ENCODE measurements at places on chromosomes 4 and X. TPM values are rescaled to one million over a fixed set of nuclear protein-coding genes. Genes with fewer than 3 reads are reported as not detected.

Gene AFP
- total RNA-seq = not detected

- no peak overlapping the region for H3K4me3 ChIP-seq
- DNase-seq = no peak
- H3K27me3 ChIP-seq = peaks cover 30% of the 10 kb centered on the region
- no peak overlapping the region for H3K27ac ChIP-seq
- peaks cover 6% of the 10 kb centered on the region for H3K36me3 ChIP-seq
Observed at GRCh38 chr4:78940752-78941151, 1.5 kb upstream of the PAQR3 start.

Gene TCEAL7
- not detected for total RNA-seq

GRCh38 chr4:92328095-92328494, 24.3 kb downstream of the GRID2 start:
- no peaks in the 10 kb centered on the region for H3K27me3 ChIP-seq
- no peaks in the 10 kb centered on the region for H3K4me1 ChIP-seq
- no peak overlapping the region for H3K27ac ChIP-seq
- DNase-seq = no peak
- H3K4me3 ChIP-seq = no peak overlapping the region
- no peaks in the 10 kb centered on the region for H3K36me3 ChIP-seq

DNA sequence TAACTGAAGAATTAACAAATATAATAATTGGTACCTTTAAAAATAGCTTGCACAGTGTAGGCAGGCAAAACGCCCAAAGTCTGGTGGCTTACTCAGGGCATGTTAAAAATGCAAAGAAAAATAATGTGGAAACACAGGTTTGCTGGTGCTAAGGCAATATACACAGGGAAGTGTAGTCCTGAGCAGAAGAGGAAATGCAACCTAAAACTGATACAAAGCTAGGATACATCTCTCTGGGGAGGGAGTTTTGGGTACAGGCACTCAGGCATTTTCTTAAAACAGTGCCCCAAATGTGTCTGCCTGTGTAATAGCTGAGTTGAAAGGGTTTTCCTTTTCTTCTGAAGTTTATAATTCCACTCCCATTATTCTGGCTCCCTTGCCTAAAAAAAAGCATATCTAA, 47.4 kb downstream of the TMPRSS11E start:
- no peak overlapping the region for H3K27ac ChIP-seq
- peaks cover 5% of the 10 kb centered on the region for H3K4me1 ChIP-seq
- H3K36me3 ChIP-seq = no peaks in the 10 kb centered on the region
- no peak overlapping the region for H3K4me3 ChIP-seq

Gene GAGE13
- total RNA-seq = not detected

DNA sequence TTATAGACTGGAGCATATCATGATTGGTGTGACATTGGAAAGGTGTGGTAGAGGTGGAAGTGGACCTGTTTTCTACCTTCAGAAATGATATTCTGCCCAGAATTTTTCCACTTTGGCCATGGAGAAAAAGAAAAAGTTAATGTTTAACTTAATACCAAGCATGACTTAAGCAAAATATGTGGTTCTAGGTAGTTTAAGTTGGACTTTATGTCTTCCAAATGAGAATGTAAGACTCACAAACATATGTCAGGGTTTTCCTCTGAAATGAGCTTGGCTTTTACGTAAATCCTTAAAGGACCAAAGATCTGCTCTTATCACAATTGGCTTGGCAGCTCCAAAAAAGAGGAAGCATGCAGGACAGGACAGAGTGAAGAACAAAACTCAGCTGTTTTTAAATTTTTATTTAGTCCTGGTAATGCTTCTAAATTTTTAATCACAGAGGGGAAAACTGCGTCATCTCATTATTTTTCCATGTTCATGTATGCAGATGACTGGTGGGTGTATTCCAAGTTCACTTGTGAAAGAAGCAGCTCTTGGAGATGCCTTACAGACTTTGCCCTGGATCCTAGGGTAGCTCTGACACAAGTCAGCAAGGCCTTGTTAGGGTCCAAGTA, 98.2 kb downstream of the ANK2 start:
- no peak overlapping the region for H3K27ac ChIP-seq
- no peak overlapping the region for H3K4me3 ChIP-seq
- peaks cover 6% of the 10 kb centered on the region for H3K27me3 ChIP-seq
- H3K36me3 ChIP-seq = no peaks in the 10 kb centered on the region

DNA sequence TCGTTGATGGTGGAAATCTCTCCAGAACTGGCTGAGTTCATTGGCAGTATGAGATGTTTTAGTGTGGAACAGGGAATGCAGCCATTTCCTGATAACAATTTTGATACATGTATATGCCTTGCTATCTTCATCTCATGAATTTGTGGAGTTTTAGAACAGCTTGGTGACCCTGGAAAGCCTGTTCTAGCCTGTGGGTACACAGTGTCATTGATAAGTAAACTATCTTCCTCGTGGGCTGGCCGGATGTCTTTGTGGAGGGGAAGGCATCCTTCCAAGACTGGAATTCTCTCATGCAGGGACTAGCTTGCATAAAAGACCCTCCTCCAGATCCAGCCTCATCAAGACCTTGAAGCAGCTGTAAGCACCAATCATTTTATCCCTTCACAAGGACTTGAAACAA, 40.2 kb upstream of the NUDT10 start:
- no peaks in the 10 kb centered on the region for H3K27me3 ChIP-seq
- no peak for DNase-seq
- no peaks in the 10 kb centered on the region for H3K36me3 ChIP-seq

Gene ZIC3
- total RNA-seq = not detected

Gene LAMP2
- 59.5 TPM for total RNA-seq

- H3K27ac ChIP-seq = no peak overlapping the region
- H3K4me1 ChIP-seq = peaks cover 26% of the 10 kb centered on the region
- no peaks in the 10 kb centered on the region for H3K27me3 ChIP-seq
- no peak overlapping the region for H3K4me3 ChIP-seq
- peaks cover 3% of the 10 kb centered on the region for H3K36me3 ChIP-seq
- no peak for DNase-seq
Observed at GRCh38 chr4:184306470-184306869, 88.8 kb upstream of the ENPP6 start.

DNA sequence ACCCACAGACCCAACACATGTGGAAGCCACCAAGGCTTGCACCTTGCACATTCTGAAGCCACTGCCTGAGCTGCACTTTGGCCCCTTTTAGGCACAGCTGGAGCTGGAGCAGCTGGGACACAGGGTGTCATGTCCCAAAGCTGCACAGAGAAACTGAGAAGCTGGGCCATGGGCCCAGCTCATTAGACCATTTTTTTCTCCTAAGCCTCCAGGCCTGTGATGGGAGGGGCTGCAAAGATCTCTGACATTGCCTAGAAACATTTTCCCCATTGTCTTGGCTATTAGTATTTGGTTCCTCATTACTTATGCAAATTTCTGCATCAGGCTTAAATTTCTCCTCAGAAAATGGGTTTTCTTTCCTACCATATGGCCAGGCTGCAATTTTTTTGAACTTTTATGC, 447.4 kb upstream of the HS3ST1 start:
- H3K27ac ChIP-seq = no peak overlapping the region
- H3K4me1 ChIP-seq = no peaks in the 10 kb centered on the region
- H3K27me3 ChIP-seq = no peaks in the 10 kb centered on the region
- no peak overlapping the region for H3K4me3 ChIP-seq
- DNase-seq = no peak
- H3K36me3 ChIP-seq = no peaks in the 10 kb centered on the region

- no peaks in the 10 kb centered on the region for H3K4me1 ChIP-seq
- no peaks in the 10 kb centered on the region for H3K36me3 ChIP-seq
- no peak overlapping the region for H3K27ac ChIP-seq
- DNase-seq = no peak
Observed at GRCh38 chr4:96895826-96896225, 1055.9 kb downstream of the PDHA2 start.

GRCh38 chr4:15260758-15261157, 167.1 kb upstream of the C1QTNF7 start:
- peaks cover 2% of the 10 kb centered on the region for H3K27me3 ChIP-seq
- H3K4me1 ChIP-seq = no peaks in the 10 kb centered on the region
- no peak overlapping the region for H3K4me3 ChIP-seq
- H3K27ac ChIP-seq = no peak overlapping the region
- DNase-seq = no peak

GRCh38 chr4:53005149-53005546, 143.0 kb downstream of the RASL11B start:
- H3K4me3 ChIP-seq = no peak overlapping the region
- no peaks in the 10 kb centered on the region for H3K27me3 ChIP-seq
- H3K36me3 ChIP-seq = peaks cover 3% of the 10 kb centered on the region
- no peak for DNase-seq
- H3K27ac ChIP-seq = no peak overlapping the region
- H3K4me1 ChIP-seq = peaks cover 7% of the 10 kb centered on the region

Gene EDA2R
- total RNA-seq = 3.6 TPM

Gene TMSB15B
- 6.3 TPM for total RNA-seq

DNA sequence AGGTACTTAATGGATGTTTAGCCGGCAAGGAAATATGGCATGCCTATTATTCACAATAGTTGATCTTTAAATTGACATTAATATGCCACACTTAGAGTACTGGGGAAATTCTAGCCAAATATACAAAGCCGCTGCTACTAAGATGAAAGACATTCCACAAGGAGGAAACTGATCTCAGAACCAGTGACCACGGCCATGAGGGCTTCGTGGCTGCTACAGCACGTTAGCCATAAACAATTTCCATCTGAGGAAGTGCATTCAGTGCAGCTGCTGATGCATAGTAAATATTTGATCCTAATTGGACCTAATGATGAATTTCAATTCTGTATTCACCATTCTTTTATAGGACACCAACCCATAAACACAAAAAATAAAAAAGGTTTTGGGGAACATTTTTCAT, 59.1 kb downstream of the SORBS2 start:
- H3K27me3 ChIP-seq = peaks cover 5% of the 10 kb centered on the region
- H3K4me1 ChIP-seq = no peaks in the 10 kb centered on the region
- no peak overlapping the region for H3K27ac ChIP-seq
- no peak overlapping the region for H3K4me3 ChIP-seq

Gene GAGE2A
- total RNA-seq = not detected

Gene FAM156B
- total RNA-seq = 15.7 TPM

DNA sequence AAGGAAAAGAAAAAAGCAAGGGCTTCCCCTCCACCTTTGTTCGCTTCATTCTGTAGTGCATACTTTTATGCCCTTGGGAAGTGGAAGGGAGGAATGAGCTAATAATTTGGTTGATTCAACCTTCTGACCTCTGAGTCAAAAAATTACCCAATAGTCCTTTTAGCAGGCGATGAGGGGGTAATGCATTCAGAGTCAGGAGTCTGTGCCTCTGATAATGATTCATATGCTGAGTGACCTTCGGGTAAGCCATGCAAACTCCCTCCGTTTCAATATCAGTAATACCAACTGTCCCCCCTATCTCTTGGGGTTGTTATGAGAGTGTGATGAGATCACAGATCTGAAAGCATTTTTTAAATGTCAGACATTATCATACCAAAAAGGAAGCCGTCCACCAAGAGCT, 41.6 kb upstream of the ACSL4 start:
- DNase-seq = no peak
- H3K4me1 ChIP-seq = no peaks in the 10 kb centered on the region
- H3K27ac ChIP-seq = no peak overlapping the region
- H3K4me3 ChIP-seq = no peak overlapping the region

GRCh38 chr4:21742326-21742725, 206.2 kb downstream of the KCNIP4 start:
- no peak overlapping the region for H3K4me3 ChIP-seq
- no peak for DNase-seq
- no peaks in the 10 kb centered on the region for H3K36me3 ChIP-seq
- no peaks in the 10 kb centered on the region for H3K4me1 ChIP-seq
- H3K27ac ChIP-seq = no peak overlapping the region

GRCh38 chr4:74244049-74244448, 64.2 kb upstream of the EPGN start:
- H3K4me1 ChIP-seq = peaks cover 6% of the 10 kb centered on the region

Gene PDE5A
- 0.21 TPM for total RNA-seq

GRCh38 chr4:145840162-145840768, 98.4 kb downstream of the ZNF827 start:
- peaks cover 20% of the 10 kb centered on the region for H3K36me3 ChIP-seq
- H3K4me3 ChIP-seq = no peak overlapping the region
- no peak overlapping the region for H3K27ac ChIP-seq
- H3K27me3 ChIP-seq = no peaks in the 10 kb centered on the region
- H3K4me1 ChIP-seq = peaks cover 27% of the 10 kb centered on the region

DNA sequence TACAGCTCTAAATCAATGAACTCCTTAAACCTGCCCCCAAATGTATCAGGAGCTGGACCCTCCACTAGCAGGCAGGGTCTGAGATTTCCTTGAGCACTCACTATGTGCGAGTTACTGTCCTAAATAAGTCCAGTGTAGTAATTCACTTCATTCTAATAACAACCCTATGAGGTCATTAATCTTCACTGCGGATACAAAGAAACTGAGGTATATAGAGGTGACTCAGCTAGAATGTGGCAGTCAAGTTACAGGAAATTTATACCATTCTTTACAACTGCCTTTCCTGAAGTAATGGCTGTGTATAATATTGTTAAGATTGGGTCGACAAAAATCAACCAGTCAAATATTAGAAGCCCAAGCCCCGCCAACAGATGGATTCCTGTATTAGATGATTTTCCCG, 473.9 kb upstream of the FTHL17 start:
- H3K27ac ChIP-seq = no peak overlapping the region
- H3K36me3 ChIP-seq = no peaks in the 10 kb centered on the region
- no peaks in the 10 kb centered on the region for H3K27me3 ChIP-seq
- no peak for DNase-seq
- H3K4me3 ChIP-seq = no peak overlapping the region

- peaks cover 14% of the 10 kb centered on the region for H3K36me3 ChIP-seq
- H3K4me1 ChIP-seq = peaks cover 2% of the 10 kb centered on the region
- no peaks in the 10 kb centered on the region for H3K27me3 ChIP-seq
- H3K27ac ChIP-seq = no peak overlapping the region
- DNase-seq = no peak
Observed at GRCh38 chr4:152359208-152360044, 176.5 kb downstream of the FBXW7 start.

DNA sequence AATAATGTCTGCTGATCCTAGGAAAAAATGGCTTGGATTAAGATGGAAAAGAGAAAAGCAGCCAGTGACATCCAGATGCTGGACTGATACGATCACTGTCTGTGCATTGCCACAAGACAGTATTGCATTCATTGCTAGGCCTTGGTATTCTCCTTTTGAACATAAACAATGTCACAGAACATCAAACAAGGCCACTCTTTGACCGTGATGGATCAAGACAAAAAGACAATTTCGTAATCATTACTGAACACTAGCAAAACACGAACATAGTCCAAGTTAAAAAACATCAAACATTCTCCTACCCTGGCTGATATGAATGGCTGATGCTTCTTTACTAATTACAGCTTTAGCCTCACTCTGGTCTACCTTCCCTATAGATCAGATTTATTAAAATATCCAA, 374.1 kb upstream of the CXorf51B start:
- no peaks in the 10 kb centered on the region for H3K27me3 ChIP-seq
- H3K4me3 ChIP-seq = no peak overlapping the region
- H3K4me1 ChIP-seq = no peaks in the 10 kb centered on the region

GRCh38 chr4:181301735-181302710, 941.2 kb upstream of the TENM3 start:
- peak; percentile 20 for DNase-seq
- no peaks in the 10 kb centered on the region for H3K36me3 ChIP-seq
- no peaks in the 10 kb centered on the region for H3K27me3 ChIP-seq

- no peak overlapping the region for H3K4me3 ChIP-seq
- H3K36me3 ChIP-seq = peaks cover 17% of the 10 kb centered on the region
- peaks cover 9% of the 10 kb centered on the region for H3K27me3 ChIP-seq
- H3K27ac ChIP-seq = peak overlapping the region; percentile 58
Observed at GRCh38 chr4:38311495-38312126, 351.4 kb downstream of the PTTG2 start.

- H3K27ac ChIP-seq = peak overlapping the region; percentile 25
- no peaks in the 10 kb centered on the region for H3K36me3 ChIP-seq
- H3K4me1 ChIP-seq = peaks cover 13% of the 10 kb centered on the region
- no peak for DNase-seq
- H3K4me3 ChIP-seq = no peak overlapping the region
- no peaks in the 10 kb centered on the region for H3K27me3 ChIP-seq
Observed at GRCh38 chr4:2298532-2298991, 36.7 kb upstream of the MXD4 start.

Data from activated CD4-positive, alpha-beta T cell treated with anti-CD3 and anti-CD28 coated beads, Interleukin-2, amount 10 ng/mL, durations not matched to agents 7 days and 5 days (primary cell).